ENCODE measurements at places on chromosomes 11 and 22.

- DNase-seq = no peak
Measured at GRCh38 chr11:130054966-130055365, 14.7 kb upstream of the APLP2 start.

GRCh38 chr11:112719736-112720525, 241.3 kb upstream of the NCAM1 start:
- DNase-seq = no peak

DNA sequence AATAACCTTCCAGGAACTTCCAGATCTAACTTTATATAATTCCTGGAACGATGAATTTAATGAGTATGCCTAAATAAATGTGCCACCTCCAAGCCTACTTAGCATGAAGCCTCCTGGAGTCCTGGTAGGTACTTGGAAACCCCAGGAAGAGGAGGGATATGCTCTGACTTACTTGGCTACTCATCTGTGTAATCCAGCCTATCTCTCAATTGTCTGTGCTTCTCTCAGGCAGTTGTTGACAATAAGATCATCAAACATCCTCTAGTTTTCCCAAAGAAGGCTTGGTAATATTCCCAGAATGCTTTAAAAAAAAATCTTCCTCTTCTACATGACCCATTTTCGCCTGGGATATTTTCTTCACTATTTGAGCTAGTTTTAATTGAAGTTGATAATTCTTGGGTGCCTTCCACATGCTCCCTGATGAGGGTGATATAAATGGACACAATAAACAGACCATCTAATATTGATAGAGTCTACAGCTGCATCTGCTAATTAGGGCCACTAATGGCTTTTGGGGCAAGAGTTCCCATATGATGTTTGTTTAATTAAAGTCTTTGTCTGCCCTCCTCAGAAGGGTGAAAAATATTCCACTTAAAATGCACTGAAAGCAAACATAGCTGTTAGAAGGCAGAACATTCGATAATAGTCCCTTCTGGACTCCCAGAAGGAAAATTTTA, 75.5 kb upstream of the RAB38 start:
- DNase-seq = no peak

GRCh38 chr11:73537969-73538368, 59.9 kb downstream of the FAM168A start:
- no peak for DNase-seq

- DNase-seq = no peak
Measured at GRCh38 chr22:44537015-44537414, 39.0 kb upstream of the RTL6 start.

GRCh38 chr11:25876456-25876965, 455.4 kb upstream of the ANO3 start:
- DNase-seq = no peak

GRCh38 chr11:79067352-79067679, 373.5 kb downstream of the TENM4 start:
- no peak for DNase-seq

- no peak for DNase-seq
Measured at GRCh38 chr11:47587723-47588326, 1.3 kb downstream of the FAM180B start.

DNA sequence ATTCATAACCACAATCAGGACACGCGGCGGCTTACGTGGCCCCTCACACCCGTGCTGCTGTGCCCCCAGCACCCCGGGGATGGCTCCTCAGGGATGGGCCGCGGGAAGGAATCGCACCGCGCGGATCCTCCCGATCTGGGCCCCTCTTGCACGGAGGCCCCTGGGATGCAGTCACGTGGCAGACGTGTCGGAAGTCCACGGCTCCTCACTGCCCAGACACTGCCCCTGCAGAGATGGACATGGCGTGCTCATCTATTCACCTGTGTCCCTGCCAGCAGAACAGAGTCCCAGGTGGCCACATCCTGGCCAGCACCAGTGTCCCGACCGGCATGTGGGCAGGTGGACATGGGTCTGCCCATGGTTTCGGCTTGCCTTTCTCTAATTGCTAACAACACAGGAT, 12.8 kb downstream of the MOB2 start:
- DNase-seq = no peak

DNA sequence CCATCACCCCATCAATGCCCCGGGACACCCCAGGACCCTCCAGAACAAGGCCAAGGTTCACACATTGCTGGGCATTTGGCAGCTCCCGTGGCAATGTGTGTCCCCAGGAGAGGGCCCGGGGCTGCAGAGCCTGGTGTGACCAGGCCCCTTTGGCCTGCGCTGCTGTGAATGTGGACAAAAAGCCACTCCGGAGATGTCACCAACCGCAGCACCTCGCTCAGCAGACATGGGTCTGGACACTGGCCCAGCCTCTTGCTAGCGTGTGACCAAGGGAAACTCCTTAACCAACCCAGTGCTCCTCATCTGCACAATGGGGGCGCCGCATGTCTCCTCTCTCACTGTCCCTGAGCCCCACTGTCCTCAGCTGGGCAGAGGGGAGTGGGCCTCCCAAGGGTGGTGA, 8.0 kb upstream of the CHADL start:
- DNase-seq = no peak

DNA sequence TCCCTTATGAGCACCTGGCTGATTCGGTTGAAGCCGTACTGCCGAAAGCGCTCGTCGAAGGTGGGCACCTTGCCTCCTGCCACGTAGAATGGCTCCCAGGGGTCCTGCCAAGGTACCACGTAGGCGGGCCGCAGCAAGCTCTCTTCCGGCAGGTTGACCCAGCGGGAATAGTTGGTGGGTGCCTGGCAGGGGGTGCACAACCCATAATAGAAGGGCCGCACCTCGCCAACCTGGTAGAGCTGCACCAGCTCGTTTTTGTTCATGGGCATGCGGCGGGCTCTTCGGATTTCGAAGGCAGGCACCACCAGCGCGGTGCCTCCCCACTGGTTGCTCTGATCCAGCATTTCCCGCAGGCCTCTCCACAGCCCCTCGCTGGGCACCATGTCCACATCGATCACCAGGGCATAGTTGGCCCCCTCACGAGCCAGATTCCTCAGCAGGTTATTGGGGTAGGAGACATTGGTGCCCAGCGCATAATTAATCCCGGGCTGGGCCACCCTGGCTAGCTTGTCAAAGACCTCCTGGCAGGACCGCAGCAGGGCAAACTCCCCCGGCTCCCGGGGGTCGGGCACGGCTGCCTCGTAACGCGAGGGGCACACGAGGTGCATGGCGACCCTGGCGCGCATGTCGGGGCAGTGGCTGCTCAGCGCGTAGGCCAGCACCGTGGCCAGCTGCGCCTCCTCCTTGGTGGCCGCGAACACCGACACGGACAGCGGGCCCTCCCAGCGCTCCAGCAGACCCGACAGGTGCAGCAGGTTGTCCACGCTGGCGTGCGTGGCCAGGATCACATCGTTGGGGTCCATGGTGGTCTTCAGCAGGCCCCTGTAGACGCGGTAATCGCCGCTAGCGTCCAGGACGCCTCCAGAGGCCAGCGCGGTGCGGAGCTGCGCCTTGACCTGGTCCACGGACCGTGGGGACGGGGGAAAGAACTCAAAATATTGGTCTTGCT, 679 bp downstream of the B4GAT1 start:
- DNase-seq = no peak

- no peak for DNase-seq
Measured at GRCh38 chr11:465896-466530, 15.9 kb downstream of the PTDSS2 start.

GRCh38 chr22:38097058-38097457, 13.1 kb upstream of the SLC16A8 start:
- no peak for DNase-seq

DNA sequence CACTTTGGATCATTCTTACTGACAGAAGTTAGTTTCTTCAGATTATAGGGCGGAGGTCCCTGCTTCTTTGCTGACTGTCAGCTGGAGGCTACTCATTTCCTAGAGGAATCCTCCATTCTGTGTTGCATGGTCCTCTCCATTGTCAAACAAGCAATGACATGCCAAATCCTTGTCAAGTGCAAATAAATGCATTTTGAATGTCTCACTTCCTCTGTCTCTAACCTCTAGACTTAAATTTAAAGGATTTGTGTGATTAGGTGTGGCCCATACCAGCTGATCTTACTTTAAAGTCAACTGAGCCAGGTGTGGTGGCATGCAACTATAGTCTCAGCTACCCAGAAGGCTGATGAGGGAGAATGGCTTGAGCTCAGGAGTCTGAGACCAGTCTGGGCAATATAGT, 458.4 kb upstream of the CCDC179 start:
- no peak for DNase-seq

GRCh38 chr11:112321501-112322172, 61.0 kb upstream of the PLET1 start:
- peak; percentile 81 for DNase-seq

- no peak for DNase-seq
Measured at GRCh38 chr11:122248131-122248530, 132.1 kb upstream of the BLID start.

GRCh38 chr11:126857860-126858808, 142.4 kb downstream of the KIRREL3 start:
- no peak for DNase-seq

DNA sequence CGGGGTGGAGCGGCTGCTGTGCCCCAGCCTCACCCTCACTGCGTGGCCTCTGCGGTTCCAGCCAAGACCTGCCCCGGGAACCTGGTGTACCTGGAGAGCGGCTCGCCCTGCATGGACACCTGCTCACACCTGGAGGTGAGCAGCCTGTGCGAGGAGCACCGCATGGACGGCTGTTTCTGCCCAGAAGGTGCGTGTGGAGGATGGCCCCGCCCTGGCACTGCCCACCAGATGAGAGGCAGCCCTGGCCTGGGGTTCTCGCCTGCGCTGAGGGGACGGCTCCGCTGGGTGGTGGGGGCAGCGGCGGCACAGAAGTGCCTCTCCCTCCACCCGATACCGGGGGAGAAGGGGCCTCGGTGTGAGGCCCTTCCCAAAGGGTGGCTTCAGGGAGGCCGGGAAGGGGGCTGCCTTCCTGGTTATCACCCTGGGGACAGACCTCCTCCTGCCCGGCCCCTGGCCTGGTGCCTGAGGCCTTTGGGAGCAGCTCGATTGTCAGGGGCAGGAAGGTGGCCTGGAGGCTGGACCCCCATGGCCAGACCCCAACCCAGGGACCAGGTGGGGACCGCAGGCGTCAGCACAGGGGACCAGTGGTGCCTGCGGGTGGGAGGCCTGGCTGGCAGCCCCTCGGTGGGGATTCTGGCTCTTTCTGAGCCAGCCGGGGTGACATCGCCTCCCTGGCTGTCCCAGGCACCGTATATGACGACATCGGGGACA, 7.1 kb downstream of the MUC2 start:
- DNase-seq = no peak

DNA sequence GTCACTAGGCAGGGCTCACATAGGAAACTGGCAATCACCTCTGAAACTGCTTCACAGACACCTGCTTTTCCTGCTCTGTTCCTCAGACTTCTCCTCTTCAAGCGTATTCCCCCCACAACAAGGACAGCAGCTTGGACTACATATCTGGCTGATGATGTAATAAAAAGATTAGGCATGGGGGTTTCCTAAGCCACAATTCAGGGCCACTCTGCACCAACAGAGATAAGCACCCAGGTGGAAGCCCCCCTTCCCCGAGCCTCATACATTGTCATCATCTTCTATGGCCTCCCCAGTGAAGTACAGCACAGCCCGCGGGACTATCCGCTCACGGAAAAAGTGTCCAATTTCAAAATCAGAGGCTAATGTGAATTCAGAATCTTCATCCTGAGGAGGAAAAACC, 25.0 kb upstream of the PHLDA2 start:
- DNase-seq = no peak

- DNase-seq = no peak
Measured at GRCh38 chr11:123439616-123440015, 9.5 kb downstream of the GRAMD1B start.

DNA sequence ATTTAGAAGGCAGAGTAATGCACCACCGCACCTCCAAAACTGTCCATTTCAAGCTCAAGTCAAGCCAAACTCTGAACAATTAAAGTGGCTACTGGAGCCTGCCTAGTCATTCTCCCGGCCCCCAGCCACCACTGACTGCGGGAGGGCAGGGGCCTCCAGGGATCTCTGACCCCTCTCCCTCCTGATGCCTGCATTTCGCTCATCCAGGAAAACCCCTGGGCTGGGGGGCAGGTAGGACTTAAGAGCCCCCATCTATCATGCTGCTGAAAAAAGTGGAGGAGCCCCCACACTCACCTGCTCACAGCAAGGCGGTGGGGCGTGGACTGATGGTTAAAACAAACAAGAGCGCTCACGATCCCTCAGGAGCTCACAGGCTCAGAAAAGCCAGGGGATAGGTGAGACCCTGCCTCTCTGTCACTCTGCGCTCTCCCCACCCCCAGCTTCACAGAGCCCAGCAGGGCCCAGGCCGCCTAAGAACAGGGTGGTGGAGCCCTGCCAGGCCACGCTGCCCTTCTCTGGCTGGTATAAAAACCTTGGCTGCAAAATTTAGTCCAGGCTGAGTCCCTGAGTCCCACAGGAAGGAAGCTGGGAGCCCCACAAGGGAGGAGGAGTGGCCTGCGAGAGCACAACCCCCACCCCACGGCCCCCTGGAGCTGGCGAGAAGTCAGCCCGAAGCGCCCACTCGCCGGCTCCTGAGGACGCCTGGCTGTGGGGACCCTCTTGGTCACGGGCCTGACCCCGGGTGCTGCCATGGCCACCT, 21.0 kb upstream of the MOB2 start:
- DNase-seq = no peak

DNA sequence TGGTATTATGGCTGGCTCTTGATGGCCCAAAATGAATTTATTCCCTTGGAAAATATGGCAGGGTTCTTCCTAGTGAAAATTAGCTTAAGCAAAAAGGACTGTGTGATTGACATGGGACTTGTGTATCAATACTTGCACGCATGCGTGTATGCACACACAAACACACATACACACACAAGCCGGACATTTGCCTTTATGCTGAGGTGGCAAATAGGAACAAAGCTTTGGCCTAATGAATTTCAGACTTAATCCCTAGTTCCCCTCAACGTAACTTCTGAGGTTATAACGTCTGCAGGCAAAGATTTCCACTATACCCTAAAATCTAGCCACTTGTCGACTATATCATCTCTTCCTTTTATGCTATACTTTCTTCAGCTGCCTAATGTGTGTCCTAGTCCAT, 2.9 kb upstream of the OR52I2 start:
- DNase-seq = no peak

GRCh38 chr11:67999704-68000103, 4.2 kb downstream of the UNC93B1 start:
- DNase-seq = no peak

GRCh38 chr11:125207866-125208425, 43.4 kb downstream of the PKNOX2 start:
- no peak for DNase-seq

GRCh38 chr11:68163691-68164090, 42.5 kb upstream of the CHKA start:
- DNase-seq = no peak

DNA sequence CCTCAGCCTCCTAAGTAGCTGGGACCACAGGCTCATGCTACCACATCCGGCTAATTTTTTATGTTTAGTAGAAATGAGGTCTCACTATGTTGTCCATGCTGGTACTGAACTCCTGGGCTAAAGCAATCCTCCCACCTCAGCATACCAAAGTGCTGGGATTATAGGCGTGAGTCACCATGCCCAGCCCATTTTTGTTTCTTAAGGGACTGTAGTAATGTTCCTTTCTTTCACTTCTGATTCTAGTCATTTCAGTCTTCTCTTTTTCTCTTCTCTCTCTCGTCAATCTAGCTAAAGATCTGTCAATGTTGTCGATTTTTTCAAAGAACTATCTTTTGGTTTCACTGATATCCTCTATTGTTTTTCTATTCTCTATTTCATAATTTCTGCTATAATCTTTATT, 111.0 kb upstream of the APOA1 start:
- no peak for DNase-seq

- no peak for DNase-seq
Measured at GRCh38 chr11:107011977-107012376, 6.3 kb downstream of the GUCY1A2 start.

GRCh38 chr22:35315855-35316745, 16.4 kb downstream of the TOM1 start:
- DNase-seq = no peak
